ENCODE measurements at places on chromosomes 2 and 18.

DNA sequence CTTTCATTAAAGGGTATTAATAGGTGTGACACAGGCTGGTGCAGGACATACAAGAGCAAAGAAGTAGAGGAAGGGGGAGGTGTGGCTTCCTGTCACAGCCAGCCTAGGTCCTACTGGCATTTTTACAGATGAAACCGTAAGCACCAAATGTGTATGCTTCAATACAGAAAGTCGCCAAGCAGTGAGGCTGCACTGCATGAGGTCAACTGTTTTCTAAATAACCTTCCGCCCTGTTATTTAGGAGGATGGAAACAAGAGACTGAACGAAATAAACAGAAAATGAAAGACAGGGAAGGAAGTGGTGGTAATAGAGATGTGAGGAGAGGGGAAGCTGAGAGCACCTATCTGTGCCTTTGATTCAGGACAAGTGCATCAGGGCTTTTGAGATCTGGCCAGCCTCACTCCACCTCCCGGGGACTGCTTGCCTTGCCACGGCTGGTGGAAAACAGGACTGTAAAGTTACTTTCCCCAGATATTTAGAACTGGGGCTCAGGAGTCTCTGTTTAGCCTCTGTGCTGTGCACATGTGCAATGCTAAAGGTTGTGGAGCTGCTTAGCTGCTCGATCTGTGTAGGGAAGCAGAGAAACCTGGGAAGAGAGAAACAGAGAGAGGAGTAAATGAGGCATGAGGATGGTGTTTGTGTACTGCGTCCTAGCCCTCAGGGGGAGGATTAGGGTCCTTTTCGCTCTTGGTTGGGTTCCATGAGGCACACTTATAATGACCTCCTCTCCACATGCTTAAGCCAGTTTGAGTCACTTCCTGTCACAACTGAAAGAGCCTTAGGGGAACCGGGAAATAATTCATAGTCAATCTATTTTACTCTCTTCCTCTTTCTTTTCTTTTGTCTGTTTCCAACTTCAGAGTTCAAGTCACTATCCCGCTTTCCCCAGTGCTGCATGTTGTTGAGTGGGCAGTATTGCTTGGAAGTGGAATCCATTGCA is 62.3 kb upstream of the BOD1L2 start:
- no peak for DNase-seq
- H3K4me1 ChIP-seq: peaks cover 13% of the 10 kb centered on the region
- H3K4me3 ChIP-seq: no peak overlapping the region
- peaks cover 2% of the 10 kb centered on the region for H3K36me3 ChIP-seq
- peaks cover 3% of the 10 kb centered on the region for H3K27me3 ChIP-seq

DNA sequence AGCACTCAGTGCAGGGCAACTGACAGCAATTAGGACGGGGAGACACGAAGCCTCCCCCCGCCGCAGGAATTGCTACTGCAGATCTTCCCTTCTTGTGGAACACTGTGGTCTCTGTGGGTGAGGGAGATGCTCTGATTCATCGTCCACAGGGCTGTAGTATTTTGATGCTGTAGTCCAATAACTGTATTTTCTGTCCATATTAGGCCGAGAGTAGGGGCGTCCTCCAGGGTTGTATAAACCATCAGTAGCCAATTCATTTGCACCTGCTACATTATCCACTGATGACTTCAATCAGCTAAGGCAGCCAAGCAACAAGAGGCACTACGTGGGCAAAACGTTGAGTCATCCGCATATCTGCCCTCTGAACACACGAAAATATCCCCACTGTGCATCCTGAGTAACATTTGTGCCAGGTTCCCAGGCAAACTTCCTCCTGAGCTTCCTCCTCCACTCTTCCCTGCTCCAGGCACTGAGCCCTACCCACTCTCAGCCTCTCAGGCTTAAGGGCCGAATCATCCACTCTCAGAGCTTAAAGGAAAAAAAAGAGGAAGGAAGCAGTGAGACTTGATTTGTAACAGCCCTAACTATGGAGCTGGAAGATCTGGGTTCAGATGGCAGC is 62.1 kb downstream of the LBH start:
- H3K36me3 ChIP-seq: no peaks in the 10 kb centered on the region
- no peak overlapping the region for H3K4me3 ChIP-seq
- no peak overlapping the region for H3K27ac ChIP-seq
- H3K4me1 ChIP-seq: no peaks in the 10 kb centered on the region
- DNase-seq: no peak

- DNase-seq: no peak
- H3K36me3 ChIP-seq: no peaks in the 10 kb centered on the region
- peaks cover 9% of the 10 kb centered on the region for H3K27me3 ChIP-seq
Measured at GRCh38 chr2:45083175-45083574, 73.9 kb upstream of the SIX2 start.

GRCh38 chr18:9437021-9437437 is 38.3 kb upstream of the RALBP1 start:
- H3K4me1 ChIP-seq: no peaks in the 10 kb centered on the region
- no peaks in the 10 kb centered on the region for H3K27me3 ChIP-seq
- H3K27ac ChIP-seq: no peak overlapping the region
- no peaks in the 10 kb centered on the region for H3K36me3 ChIP-seq
- no peak for DNase-seq
- H3K4me3 ChIP-seq: no peak overlapping the region

- peaks cover 32% of the 10 kb centered on the region for H3K4me1 ChIP-seq
- H3K4me3 ChIP-seq: peak overlapping the region; percentile 99
- peak overlapping the region; percentile 97 for H3K27ac ChIP-seq
Measured at GRCh38 chr2:214810671-214811070, 1.2 kb upstream of the BARD1 start.

DNA sequence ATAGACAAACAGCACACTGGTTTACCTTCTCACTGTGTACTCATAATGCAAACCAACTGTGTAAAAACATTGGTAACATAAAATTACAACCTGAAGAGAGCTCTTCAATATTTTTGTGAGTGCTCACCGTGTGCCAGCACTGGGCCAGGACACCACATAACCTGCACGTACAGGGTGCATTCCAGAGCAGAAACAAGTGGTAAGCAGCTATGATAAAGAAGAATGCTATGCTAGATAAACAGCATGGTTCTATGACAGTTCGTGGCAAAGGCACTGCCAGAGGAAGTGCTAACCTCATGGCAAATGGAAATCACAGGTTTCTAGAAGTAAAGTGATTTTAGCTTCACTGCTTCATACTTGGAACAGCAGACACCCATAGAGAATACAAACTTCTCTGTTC is 343.5 kb downstream of the MTX2 start:
- no peaks in the 10 kb centered on the region for H3K36me3 ChIP-seq
- H3K27ac ChIP-seq: no peak overlapping the region
- H3K4me3 ChIP-seq: no peak overlapping the region

DNA sequence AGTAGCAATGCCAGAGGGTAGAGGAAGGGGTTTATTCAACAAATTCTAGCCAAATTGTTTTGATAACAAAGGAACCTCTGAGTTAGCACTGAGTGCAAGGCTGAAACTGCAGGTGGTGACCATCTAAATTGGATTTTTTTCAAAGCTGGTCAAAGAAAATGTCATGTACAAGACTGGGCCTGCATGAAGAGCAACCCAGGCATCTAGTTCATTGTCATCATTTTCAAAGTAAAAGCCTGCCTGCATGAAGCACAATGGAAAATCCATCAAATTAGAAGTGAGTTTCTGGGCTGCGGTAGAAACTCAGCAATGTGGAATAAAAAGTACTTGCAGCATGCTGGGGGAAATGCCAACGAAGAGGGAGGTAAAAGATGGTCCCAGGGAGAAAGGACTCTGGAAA is 80.8 kb upstream of the PPP1CB start:
- no peaks in the 10 kb centered on the region for H3K4me1 ChIP-seq
- H3K4me3 ChIP-seq: no peak overlapping the region
- peaks cover 3% of the 10 kb centered on the region for H3K27me3 ChIP-seq
- no peak for DNase-seq
- no peak overlapping the region for H3K27ac ChIP-seq

DNA sequence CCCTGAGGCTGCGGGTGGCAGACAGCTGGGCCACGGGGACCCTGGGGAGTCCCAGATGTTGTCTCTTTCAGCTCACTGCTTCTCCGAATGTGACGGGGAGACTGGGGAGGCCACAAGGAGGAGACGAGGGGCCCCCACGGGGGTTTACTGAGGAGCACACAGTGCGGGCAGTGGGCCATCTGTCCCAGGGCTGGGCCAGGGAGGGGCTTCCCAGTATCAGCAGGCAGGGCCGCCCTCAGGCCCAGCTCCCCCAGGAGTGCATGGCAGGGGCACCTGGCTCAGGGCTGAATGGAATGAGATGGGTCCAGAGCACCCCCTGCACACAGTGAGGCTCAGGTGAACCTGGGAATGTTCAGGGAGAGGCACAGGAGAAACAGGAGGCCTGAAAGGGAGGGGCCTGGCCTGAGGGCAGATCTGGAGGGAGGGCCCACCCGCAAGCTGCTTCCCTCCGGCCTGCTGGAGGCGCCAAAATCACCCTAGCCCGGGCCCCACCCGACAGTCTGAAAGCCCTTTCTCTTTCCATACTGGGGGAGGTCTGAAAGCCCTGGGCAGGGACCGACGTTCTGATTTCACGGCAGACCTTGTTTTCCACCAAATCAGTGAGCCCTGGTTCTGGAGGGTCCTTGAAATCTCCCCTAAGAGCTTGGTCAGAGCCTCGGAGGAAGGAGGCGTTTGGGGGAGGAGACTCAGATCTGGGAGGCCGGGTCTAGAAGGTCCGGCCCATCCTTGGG is 35.5 kb upstream of the PTMA start:
- H3K36me3 ChIP-seq: no peaks in the 10 kb centered on the region
- no peak overlapping the region for H3K27ac ChIP-seq
- peaks cover 12% of the 10 kb centered on the region for H3K4me1 ChIP-seq
- DNase-seq: no peak

DNA sequence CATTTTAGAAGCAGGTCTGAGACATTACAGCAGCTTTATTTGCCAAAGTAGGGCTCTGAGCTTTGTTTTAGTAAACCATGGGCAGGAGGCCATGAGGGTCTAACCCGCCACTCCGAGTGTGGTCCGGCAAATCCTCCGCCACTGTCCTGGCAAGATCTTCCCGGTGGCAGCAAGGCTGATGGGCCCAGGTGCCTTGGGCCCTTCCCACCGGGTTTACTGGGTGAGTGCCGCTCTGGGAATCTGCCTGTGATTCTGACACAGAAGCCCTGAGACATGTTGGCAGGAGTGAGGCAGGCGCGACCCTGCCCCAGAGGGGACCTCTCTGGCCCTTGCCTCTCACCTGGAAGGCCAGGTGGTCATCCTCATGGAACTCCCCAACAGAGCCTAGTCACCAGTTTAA is 29.9 kb downstream of the MTERF4 start:
- H3K4me3 ChIP-seq: no peak overlapping the region
- no peaks in the 10 kb centered on the region for H3K4me1 ChIP-seq
- peaks cover 6% of the 10 kb centered on the region for H3K27me3 ChIP-seq
- no peak for DNase-seq

- H3K27ac ChIP-seq: no peak overlapping the region
- no peaks in the 10 kb centered on the region for H3K27me3 ChIP-seq
- peaks cover 1% of the 10 kb centered on the region for H3K36me3 ChIP-seq
Measured at GRCh38 chr2:98464772-98465310, 20.2 kb downstream of the INPP4A start.

DNA sequence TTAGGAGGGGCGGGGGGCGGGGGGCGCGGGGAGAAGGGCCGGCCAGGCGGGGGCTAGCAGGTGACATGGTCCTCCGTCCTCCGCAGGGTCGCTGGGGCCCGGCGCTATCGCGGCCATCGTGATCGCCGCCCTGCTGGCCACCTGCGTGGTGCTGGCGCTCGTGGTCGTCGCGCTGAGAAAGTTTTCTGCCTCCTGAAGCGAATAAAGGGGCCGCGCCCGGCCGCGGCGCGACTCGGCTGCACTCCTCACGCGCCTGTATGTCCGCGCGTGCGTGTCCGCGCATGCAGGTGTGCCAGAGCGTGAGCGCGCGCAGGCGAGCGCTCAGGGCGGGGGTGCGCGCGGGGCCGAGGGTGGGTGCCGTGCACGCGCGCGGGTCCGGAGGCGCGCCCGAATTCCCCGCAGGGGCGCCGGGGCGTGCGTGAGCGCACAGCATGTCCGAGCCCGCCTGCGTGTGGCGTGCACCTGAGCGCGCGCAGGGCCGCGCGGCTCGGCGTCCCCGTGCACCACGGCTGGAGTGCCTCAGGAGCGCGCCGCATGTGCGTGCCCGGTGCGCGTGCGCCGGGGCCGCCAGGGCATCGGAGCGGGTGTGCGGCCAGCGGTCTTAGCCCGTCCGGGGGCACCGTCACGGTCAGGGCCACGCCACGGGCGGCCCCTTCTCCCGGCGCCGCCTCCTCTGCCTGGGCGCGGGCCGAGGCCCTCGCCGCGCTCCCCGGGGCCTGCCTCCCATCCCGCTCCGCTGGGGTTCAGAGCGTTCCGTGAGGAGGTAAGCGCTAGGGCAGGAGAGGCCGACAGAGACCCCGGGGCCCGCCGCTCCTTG is 6.3 kb downstream of the SNORC start:
- H3K4me3 ChIP-seq: peak overlapping the region; percentile 56
- peaks cover 15% of the 10 kb centered on the region for H3K27me3 ChIP-seq
- no peaks in the 10 kb centered on the region for H3K36me3 ChIP-seq
- peak; percentile 44 for DNase-seq
- H3K27ac ChIP-seq: no peak overlapping the region
- no peaks in the 10 kb centered on the region for H3K4me1 ChIP-seq

DNA sequence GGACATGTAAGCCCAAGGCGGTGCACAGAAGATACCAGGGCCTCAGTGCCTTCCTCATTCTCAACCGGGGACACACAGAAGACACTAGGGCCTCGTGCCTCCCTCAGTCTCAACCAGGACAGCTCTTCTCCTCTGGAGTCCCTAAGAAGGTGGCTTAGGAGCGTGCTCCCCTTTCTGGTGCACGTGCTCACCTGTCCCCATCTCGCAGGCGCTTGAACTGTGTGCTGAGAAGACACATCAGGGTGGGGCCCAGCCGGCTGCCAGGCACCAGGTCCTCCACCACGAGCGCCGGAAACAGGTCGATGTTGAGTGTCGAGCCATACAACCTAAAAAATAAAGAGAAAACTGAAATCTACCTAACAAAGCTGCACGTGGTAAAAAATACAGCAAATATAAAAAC is 99.9 kb downstream of the PXDN start:
- peaks cover 27% of the 10 kb centered on the region for H3K36me3 ChIP-seq
- H3K27ac ChIP-seq: peak overlapping the region; percentile 41
- no peak for DNase-seq
- peaks cover 11% of the 10 kb centered on the region for H3K4me1 ChIP-seq
- no peak overlapping the region for H3K4me3 ChIP-seq

DNA sequence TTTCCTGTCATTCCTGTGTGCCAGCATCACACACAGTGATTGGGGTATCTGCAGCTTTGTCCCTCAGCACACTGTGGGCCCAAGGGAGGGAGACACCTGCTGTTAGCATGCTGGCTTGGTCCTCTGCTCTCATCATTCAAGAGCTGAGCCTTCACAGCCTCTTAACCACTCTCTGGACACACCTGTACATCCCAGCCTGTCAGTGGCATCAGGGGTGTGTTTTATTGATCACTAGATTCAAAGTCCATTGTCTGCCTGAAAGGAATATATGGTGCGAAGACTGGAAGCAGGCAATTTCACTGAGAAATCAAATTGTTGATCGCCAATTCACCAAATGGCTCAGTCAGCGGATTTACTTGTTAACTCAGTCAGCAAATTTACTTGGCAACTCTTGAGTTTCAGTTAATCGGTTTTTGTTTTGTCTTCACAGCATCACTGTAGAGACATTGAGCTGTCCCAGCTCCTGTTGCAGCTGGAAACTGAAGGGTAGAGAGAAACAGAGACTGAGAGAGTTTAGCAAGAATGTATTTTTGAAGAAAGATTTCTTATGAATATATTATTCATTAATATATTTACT is 56.3 kb upstream of the TMEM200C start:
- no peaks in the 10 kb centered on the region for H3K36me3 ChIP-seq
- no peaks in the 10 kb centered on the region for H3K27me3 ChIP-seq
- no peak overlapping the region for H3K27ac ChIP-seq
- DNase-seq: no peak
- H3K4me3 ChIP-seq: no peak overlapping the region

GRCh38 chr2:17470855-17471641 is 47.2 kb downstream of the RAD51AP2 start:
- H3K27me3 ChIP-seq: no peaks in the 10 kb centered on the region
- H3K36me3 ChIP-seq: peaks cover 5% of the 10 kb centered on the region
- no peak for DNase-seq
- no peak overlapping the region for H3K27ac ChIP-seq
- no peaks in the 10 kb centered on the region for H3K4me1 ChIP-seq

Data from progenitor cell of endocrine pancreas (in vitro differentiated cells).